ENCODE measurements at places on chromosomes 16 and 17. TPM values are rescaled to one million over a fixed set of nuclear protein-coding genes. Genes with fewer than 3 reads are reported as not detected.

SYT17 gene
- not detected for total RNA-seq

TSPOAP1 gene
- total RNA-seq: 35.2 TPM

SPNS2 gene
- total RNA-seq: 0.28 TPM

SNAI3 gene
- 24.9 TPM for total RNA-seq

SAMD14 gene
- total RNA-seq: 0.43 TPM
